ENCODE measurements at places on chromosomes 7 and 10.

DNA sequence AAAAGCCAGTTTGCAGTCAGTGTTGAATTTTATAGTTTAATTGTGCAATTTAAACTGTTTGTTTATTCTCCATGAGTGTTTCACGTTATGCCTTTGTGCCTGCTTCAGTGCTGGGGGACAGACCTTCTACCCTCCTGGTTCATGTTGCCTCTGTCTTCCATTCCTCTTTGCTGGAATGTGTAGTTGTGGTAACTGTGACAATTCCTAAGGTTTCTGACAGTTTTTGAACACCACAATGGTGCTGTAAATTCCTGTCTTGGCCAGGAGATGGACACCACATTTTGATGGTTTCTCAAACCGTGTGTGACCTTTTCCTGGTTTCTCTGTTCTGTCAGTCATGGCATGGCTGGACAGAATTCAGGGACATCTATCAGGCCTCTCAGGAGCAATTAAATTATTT lies 201.7 kb downstream of the BICC1 start:
- DNase-seq, result no peak

DNA sequence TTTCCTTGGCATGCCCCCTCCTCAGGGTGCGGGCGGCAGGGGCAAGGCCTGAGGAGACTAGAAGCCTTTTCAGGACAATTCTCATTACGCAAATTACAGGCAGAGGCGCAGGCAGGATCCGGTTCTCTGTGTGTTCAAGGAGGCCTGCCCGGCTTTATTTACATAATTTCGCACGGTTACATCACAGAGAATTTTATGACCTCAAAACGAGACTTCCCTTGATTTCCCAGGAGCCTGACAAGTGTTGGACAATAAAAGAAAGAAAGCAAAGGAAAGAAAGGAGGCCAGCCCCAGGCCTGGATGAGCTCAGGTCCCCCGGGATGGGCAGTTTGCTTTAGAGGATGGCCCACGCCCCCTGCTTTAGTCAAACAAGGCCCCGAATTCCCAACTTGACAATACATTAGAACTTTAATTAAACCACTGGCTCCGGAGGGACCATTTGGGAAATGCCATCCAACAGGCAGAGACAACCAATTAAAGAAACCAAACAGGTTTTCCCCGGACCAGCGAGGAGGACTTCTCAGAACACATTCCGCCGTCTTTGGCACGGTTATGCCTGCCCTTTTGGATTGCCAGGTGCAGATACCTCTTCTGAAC lies 2.9 kb downstream of the MNX1 start:
- DNase-seq, result no peak

DNA sequence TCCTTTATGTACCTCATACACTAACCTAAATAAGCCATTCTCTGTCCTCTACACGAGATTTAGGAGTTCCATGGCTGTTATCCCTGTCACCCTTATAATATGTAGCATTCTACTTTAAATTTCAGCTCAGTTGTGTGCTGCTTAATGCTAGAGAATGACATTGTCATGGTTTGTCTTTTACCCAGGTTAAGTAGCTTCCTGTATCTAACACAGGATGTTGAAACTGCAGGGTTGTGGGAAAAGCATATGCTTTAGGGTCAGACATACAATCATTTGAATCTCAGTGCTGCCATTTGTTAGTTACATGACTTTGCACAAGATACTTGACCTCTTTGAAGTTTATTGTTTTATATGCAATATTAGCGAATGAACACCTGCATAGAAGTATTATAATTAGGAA lies 235.1 kb upstream of the CACNA2D1 start:
- DNase-seq, result no peak

- DNase-seq, result no peak
These were observed 70.6 kb downstream of the CALD1 start for GRCh38 chr7:134850066-134850465.

- DNase-seq, result no peak
These were observed 237.3 kb upstream of the ZMIZ1 start for GRCh38 chr10:78831461-78831860.

- DNase-seq, result no peak
These were observed 21.6 kb downstream of the KIN start for GRCh38 chr10:7766241-7766640.

DNA sequence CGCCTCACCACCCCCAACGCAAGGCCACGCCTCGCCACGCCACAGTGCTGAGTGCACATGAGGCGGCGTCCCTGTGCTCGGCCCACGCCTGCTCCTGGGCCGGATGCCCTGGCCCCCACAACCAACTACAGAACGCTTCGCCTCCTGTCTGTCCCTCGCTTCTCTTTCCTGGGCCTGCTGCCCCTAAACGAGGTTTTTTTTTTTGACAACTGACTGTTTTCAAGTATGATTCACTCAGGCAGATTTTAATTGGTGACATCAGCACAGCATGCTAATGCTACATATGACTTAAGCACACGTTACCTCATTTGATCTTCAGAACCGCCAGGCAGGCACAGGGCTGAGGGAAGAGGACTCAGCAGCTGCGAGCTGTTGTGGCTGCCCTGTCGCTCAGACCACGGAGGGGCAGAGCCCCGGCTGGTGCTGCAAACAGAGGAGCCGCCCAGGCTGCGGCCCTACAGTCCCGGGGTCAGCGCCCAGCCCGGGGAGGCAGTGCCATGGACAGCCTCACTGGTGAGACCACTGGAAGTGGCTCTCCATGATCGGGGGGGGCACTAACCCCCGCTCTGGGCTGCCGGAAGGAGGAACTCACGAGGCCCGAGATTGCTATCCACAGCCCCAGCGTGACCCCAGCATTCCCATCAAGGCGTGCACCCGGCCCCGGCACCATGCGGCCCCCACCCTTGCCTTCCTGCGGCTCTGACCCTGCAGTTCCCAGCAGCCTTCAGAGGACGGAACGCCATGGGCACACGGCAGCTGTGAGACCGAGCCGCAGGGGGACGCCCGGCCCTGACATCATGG lies 212.8 kb downstream of the MAD1L1 start:
- no peak for DNase-seq

GRCh38 chr10:124572751-124573150 lies 111.1 kb downstream of the LHPP start:
- DNase-seq, result no peak

GRCh38 chr10:70267161-70267933 lies 16.5 kb downstream of the NPFFR1 start:
- no peak for DNase-seq

DNA sequence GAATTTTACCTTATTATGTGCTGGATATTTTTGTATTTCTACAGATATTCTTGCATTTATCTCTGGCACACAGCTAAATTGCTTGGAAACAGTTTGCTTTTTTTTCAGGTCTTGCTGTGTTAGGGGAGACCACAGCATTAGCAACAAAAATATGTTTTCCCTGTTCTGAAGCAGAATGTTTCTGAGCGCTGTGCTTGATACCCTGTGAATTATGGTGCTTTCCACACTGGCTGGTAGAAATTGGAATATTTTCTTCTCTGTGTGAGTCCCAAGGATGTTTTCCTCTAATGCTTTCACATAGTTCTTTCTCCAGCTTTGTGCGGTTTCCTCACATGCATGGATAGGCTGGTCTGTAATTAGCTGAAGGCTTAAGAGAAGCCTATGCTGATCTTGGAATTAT lies 651.6 kb upstream of the IGFBP3 start:
- no peak for DNase-seq
